ENCODE measurements at places on chromosomes 7 and 10.

DNA sequence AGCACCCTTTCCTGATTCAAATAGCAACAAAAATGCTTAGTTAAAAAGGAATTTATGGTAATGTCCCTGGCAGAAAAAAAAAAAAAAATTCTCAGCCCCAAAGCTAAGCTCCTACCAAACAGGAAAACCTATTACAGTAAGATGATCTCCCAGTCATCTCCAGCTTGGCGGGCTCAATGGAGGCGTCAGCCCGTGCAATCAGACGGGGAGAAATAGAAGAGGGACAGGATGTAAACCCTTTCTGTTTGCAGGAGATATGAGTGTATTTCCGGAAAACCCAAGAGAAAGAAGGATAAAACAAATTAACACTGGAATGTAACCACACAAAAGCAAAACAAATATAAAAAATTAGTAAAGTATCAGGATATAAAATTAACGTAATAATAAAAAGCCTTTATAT, 242.8 kb downstream of the TCERG1L start:
- no peak for DNase-seq

DNA sequence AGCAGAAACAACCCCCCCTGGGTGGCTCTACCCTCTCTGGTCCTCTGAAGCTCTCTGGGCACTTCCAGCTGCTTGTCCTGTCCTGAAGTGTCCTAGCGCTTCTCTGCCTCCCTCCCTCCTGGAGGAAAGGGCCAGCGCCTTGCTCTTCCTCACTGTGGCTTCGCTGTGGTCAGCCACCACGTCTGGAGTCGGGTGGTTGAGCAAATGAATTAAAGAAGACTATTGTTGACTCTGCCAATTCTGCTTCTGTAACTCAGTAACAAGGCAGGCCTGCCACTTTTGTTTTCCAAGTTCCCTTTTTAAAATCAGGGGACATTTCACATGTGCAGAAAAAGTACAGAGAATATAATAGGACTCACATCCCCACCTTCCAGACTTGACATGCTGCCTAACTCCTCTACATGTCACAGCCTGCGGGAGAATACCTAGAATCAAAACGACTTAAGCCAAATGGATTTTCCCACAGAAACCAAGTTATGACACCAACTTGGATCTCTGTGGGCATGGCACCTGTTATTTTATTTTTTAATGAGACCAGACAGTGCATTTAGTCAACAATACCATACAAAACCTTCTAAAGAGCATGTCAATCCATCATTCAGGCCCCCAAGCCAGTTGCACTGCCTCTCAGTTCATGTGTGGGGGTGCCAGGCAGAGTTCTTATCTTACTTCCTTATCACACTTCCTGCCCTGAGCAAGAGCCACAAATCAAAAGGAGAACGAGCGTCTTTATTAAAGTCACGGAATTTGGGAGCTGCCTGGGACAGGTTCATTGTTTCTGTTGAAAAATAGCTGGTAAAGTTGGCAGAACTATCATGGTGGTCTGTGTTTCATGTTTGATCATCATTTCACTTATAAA, 6.8 kb downstream of the FFAR4 start:
- DNase-seq, result no peak

DNA sequence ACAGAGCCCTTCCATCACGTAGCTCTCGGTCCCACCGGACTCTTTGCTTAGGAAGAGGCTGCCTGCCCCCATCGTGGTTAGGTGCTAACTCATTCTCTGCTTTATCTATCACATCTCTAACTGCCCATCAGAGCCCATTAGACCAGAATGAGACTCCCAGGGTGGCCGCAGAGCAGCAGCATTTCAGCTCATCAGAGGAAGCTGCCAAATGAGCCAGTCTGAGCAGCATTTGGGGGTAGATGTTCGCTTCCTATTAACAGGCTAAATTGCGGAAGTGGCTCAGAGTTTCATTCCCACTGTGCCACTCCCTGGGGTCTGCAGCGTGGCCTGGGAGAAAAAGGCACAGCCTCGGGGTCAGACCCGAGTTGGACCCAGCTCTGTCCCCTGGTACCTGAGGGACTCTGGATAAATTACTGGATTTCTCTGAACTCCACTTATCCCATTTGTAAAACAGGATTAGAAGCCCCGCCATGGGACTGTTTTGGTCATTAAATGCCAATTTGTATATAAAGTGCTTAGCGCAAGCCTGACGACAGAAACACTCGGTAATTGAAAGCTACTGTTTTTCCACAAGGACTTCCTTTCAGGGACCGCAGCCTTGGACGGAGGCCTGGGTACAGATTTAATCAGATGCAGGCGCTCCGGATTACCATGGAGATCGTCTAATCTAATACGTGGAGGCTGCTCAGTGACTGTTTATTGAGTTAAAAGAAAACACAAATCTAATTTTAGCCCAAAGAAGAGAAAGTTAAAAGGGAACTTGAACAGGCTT, 73.8 kb upstream of the PRLHR start:
- DNase-seq, result no peak

DNA sequence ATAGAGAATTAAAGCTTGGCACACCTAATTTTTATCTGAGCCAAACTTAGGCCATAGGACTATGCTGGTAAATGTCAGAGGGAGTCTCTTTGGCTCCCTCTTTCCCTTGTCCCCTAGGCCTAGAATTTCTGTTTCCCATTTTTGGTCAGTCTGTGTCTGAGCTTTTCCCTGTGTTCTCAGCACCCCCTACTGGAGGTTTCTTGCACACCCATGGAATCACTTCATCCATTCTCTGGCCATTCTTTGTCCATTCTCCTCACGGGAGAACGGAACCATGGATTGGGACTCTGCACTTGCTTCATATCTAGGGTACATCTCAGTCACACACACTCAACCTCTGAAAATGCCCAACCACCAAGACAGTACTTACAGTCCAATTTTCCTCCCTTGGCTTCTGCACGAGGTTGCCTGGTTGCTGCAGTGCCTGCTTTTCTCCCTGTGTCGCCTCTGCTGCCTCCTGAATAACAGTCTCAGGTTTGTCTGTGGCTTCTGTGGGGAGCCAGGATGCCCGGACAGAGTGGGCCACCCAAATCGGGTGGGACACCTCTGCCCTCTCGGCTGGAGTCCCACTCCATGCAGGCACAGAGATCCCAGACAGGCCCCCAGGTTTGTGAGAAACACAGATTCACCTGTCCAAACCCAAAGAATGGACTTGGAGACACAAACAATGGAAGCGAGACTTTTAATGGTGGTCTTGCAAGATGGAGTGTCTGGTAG, 35.1 kb upstream of the DNAH11 start:
- peak; percentile 14 for DNase-seq

DNA sequence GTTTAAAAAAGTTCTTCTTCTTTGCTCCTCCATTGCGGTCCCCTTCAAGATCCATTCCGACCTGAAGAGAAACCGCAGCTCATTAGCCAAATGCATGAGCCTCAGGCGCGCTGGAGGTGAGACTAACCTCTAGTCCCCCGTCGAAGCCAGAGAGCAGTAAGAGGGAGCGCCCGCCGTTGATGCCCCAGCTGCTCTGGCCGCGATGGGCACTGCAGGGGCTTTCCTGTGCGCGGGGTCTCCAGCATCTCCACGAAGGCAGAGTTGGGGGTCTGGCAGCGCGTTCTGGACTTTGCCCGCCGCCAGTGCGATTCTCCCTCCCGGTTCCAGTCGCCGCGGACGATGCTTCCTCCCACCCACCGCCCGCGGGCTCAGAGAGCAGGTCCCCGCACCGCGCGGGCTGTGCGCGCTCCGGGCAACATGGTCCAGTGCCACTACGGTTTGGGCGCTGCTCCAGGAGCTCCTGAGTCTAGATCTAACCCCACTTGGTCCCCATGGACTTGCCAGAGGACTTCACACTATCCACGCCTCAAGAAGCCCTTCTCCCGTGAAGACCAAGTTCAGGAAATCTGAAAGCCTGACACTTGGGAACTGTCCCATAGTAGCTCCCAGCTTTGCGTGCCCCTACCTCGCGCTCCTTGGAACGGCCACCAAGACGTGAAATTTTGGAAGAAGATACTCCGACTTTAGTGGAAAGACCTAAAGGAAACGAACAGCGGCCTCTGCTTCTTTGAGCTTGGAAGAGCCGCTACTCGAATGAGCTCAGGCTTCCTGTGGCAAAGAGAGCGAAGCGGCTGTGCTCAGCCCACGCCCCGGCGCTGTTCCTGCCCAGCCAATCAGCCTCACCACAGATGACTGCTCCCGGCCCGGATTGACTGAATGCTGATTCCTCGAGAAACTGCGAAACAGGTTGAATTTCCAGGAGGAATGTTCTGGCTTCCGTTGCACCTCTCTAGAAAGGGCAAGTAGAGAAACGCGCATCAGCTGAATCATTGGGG, at the start of gene ABCB1:
TSS of gene ABCB1 (minus strand) at position 755 of the 995 bp plus-strand sequence. CDS start at position 55, 700 bp downstream.
- DNase-seq, result peak; percentile 14

DNA sequence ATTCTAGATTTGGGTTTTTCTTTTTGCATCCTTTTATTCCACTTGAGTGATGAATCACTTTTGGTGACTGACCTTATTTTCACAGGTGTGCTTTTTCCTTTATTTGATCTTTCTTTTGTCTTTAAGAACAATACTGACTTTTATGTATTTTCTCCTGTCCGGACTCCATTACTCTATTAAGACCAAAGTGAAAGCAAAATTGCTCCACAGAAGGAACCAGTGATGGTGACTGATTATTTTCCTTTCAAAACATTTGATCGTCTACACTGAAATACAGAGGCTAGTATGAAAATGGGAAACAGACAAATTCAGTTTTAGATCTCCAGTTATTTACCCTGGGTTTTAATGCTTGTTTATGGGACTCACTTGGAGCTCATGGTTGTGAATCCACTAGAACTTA, 15.5 kb downstream of the EXOC4 start:
- no peak for DNase-seq

DNA sequence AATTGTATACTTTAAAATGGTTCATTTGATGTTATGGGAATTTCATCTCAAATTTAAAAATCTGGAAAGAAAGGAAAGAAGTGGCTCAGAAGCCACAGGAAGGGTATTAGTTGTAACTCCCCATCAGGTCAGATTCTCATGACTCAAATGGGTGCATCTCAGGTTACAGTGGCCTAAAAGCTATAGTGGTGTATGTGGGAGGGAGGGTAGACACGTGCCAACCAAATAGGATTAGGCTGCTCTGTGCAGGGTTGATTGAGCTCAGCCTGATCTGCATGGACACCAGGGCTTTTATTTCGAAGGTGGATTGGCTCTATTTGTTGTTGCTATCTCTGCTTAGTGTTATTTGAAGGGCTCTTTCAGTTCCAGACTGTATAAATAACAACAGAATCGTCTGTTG, 121.5 kb upstream of the PRR15 start:
- no peak for DNase-seq
